WTC11 (cell line): ENCODE measurements at places on chromosomes 11 and 22. TPM values are rescaled to one million over a fixed set of nuclear protein-coding genes. Genes with fewer than 3 reads are reported as not detected.

- no peak for DNase-seq
Observed at GRCh38 chr11:579830-580601, 3.7 kb downstream of the PHRF1 start.

DNA sequence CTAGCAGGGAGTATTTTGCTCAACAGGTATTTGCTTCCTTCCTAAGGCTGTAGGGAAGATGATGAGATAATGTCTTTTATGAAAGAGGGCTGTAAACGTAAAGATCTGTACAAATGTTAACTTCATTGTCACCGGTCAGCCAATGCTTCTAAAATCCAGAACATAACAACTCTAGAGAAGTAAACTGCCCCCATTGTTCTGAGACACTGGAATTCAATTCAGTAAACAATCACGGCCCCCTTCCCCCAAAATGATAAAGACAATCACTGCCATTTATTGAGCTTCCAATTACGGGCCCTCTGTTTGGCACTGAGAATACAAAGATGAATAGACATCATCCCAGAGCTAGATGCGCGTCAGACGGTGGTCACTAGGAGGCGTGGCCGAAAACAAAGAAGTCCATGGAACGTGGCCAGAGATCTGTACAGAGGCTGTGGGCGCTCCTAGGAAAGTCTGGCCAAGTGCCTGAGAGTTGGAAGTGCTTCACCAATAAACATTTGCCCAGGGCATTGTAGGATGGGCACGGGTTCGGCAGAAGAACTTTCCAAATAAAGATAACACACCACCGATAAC lies 576 bp downstream of the TMEM258 start:
- peak; percentile 35 for DNase-seq

The RGL4 gene
- total RNA-seq, result 0.05 TPM in 1 of 3 replicates, not detected in the others

The SLC35C1 gene
- 10.4 to 14.3 TPM (median 12.1 TPM) in 3 replicates for total RNA-seq

The ARRB1 gene
- total RNA-seq, result 81.0 to 90.1 TPM (median 82.9 TPM) in 3 replicates

- no peak for DNase-seq
Observed at GRCh38 chr22:41725510-41726110, 26.3 kb downstream of the MEI1 start.

GRCh38 chr11:76781807-76782530 lies 1.2 kb upstream of the TSKU start:
- no peak for DNase-seq

DNA sequence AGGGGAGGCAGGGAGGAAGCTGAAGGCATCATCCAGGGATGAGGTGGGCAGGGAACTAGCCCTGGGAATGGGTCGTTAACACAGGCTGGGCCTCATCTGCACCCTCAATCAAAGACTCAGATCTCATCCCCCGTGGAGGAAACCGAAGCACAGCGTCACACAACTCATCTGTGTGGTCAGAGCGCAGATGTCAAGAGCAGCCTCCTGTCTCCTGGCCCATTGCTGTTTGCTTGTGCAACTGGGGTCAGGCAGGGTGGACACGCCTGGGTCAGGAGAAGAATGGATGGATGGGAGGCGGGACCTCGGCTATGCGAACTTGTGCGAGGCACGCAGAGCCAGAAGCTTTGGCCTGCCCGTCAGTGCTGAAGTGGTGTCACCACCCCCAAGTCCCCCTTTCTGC lies 218.1 kb downstream of the CEP164 start:
- no peak for DNase-seq

DNA sequence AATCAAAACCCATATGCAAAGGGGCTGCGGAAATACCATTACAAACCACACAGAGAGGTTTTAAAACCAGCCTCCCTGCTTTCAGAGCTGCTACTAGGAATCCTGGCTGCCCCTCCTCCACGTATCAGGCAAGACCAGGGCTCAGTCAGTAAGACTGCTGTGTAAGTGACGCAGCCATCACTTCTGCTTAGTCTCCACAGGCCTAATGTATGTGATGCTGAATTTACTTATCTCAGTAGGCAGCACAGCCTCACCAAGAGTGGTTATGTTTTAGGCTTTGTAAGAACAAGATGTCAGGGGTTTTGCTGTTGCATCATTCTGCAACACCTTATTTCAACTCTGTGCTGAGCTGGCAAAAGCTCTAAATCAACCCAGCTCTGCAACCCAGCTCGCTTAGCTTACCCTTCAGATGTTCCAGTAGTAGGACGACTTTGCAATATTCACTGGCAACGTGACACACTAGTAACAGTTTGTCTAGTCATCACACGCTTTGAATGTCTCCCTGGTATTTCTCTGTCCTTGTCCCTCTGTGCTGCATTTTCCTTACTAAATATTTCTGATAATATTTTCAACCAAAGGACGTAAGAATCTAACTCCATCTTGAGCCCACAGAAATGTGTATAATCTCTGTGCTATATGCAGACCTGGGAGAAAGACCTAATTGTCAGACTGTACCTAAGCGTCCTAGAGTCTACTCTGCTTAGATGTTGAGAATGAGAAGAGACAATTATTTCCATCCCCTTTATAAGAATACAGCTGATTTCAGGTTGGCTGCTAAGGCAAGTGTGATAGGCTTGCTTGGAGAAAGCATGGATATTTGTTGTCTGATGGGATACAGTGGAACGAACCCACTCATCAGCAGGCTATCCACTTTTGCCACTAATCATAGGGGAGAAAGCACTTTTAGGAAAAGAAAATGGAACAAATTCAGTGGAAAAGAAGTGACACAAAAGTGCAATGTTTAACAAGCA lies 72.2 kb downstream of the LARGE2 start:
- DNase-seq, result peak; percentile 53

The MRPL23 gene
- 59.4 to 73.0 TPM (median 61.0 TPM) in 3 replicates for total RNA-seq

DNA sequence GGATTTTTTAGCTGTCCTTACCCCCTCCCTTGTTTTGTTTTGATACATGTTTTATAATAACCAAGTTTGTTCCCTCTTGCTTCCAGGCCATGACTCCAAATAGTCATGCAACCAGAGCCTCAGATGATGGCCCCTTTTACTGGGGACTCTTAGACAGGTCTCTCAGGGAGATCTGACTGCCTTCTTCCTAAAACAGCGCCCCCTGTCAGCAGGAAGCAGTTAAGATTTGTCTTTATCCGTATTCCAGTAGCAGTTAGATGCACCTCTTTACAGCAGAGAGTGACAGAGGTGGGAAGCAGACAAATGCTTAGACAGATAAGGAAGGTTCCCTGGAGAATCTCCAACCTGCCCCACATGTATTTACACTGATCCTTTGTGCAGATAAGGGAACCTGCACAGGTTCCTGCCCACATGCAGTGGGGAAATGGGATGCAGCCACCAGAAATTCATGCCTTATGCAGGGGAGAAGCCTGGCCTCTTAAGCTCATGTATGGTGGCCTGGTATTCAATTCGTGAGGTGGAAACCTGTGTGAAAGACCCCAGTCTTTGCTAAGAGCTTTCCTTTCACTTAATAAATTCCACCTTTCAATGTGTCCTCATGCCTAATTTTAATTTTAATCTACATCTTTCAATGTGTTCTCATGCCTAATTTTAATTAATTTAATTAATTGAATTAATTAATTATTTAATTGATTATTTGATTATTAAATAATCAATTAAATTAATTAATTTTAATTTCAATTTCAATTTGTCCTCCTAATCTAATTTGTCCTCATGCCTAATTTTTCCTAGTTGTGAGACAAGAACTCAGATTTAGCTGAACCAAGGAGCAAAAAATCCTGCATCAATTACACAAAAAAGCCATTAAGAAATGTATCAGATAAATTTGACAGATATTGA lies 11.5 kb upstream of the GLYAT start:
- DNase-seq, result no peak

The TRMT112 gene
- total RNA-seq, result 285 to 321 TPM (median 314 TPM) in 3 replicates

GRCh38 chr11:77353131-77353530 lies 51.6 kb upstream of the GDPD4 start:
- no peak for DNase-seq

GRCh38 chr11:115282923-115283322 lies 221.3 kb downstream of the CADM1 start:
- DNase-seq, result no peak

- DNase-seq, result no peak
Observed at GRCh38 chr11:21412652-21413383, 743.4 kb downstream of the NELL1 start.

GRCh38 chr11:66418168-66418985 lies 2.5 kb upstream of the NPAS4 start:
- peak; percentile 92 for DNase-seq

The MYBPC3 gene
- 0.07 TPM in 2 of 3 replicates, not detected in the other for total RNA-seq

The EIF3D gene
- total RNA-seq, result 211 to 237 TPM (median 216 TPM) in 3 replicates

GRCh38 chr11:106391771-106392420 lies 314.4 kb downstream of the AASDHPPT start:
- DNase-seq, result no peak

DNA sequence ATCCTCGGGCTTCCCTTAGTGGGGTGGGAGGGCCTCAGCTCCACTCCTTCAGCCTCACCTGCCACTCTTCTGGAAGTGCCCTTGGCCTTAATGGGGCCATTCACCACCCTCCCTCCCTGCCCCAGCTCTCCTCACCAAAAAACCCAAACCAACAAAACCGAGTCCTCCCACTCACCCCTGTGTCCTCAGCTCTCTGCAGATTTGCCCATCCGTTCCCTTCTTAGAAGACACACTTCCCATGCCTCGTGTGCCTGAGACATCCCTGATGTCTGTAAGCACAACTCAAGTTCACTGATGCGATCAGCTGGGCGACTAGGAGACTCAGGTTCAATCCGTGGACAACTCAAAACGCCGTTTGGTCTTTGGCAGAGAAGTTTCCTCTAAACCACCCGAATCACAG lies 839.2 kb downstream of the TBC1D22A start:
- no peak for DNase-seq

The FXYD6 gene
- 26.2 to 31.6 TPM (median 30.1 TPM) in 3 replicates for total RNA-seq

DNA sequence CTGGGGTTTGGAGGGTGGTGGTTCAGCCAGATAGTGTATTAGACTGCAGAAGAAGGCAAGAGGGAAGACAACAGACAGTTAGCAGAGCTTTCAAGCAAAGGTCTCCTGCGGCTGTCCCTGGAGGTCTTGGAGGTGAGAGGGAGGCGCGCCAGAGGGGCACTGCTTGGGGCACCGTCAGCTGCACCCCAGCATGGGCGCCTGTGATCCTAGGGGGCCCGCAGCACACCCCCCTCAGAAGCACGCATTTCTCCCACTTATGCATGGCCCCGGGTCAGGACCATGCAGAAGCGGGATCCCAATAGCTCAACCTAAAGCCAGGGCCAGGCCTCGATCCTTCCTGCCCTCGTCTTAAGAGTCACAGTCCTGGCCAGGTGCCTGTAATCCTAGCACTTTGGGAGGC lies 26.5 kb downstream of the FGF4 start:
- DNase-seq, result no peak

GRCh38 chr11:79352349-79352703 lies 88.5 kb downstream of the TENM4 start:
- no peak for DNase-seq

DNA sequence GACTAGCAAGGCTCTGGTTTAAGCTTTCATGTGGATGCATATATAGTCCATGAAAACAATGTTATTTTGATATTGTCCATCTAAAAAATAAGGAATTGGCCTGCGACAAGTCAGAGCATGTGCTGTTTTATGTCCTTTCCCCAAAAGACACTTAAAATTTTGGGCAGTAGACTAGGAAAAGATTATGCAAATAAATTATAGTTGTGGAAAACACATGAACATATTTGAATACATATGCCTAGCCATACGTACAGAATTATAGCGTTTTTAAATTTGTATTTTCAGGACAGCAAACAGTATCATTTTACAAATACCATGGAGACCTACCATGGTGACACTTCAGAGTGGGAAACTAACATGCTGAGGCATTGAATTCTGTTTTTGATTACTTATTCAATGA lies 113.8 kb upstream of the SLC5A12 start:
- DNase-seq, result no peak

The PNPLA5 gene
- total RNA-seq, result 5.3 to 5.9 TPM (median 5.3 TPM) in 3 replicates

DNA sequence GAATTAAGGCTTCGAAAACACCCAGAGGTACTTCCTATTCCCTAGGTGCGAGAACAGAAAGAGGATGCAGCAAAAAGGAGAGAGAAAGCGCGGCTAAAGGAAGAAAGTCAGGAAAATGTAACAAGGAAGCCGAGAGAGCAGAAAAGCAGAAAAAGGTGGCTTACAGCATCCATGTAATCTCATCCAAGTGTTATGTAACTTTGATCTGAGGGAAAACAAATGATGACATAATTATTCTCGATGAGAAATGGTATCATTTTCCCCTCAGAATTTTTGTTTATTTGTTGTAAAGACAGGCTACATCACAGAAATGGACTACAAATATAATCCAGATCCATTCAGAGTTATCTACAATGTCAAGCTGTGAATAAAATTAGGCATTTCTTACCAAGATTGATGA lies 69.1 kb upstream of the APOA1 start:
- DNase-seq, result no peak

The GAB4 gene
- total RNA-seq, result 0.09 to 0.16 TPM in 2 of 3 replicates, not detected in the other

- no peak for DNase-seq
Observed at GRCh38 chr11:131186629-131187101, 183.8 kb upstream of the NTM start.

The SELENOH gene
- 251 to 266 TPM (median 259 TPM) in 3 replicates for total RNA-seq

DNA sequence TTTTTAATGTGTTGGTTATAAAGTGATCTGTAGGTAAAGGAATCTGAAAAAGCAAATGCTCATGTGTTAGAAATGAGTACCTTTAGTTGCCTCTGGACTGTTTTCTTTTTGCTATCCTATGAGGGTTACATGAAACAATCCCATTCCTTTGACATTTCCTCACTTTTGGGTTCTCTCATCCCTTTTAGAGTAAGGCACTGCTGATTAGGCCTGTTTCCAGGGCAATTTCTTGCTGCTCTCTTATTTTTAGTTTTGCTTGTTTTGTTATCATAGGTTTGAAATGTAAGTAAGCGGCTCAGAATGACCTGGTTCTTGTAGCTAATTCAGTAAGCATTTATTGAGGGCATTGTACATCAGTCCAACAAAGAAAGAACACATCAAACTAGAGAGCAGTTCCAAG lies 138.9 kb downstream of the DDX10 start:
- no peak for DNase-seq

GRCh38 chr22:24512043-24512442 lies 16.9 kb downstream of the UPB1 start:
- DNase-seq, result no peak

DNA sequence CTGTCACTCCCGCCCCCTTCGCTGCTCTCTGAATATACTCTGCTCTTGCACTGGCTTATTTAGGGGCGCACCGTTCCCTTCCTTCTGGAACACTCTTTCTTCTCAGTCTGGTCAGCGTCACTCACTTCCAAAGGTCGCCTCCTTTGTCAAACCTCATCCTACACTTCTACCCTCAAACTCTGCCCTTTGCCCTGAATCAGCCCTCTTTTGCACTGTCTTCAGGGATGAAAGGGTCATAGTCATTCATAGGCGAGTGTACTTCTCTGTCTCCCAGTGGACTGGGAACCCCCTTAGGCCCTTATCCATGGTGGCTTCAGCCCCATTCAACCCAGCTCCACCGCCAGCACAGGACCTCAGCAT lies 15.4 kb downstream of the MOGAT2 start:
- DNase-seq, result no peak

The EFCAB6 gene
- 0.25 to 0.94 TPM (median 0.41 TPM) in 3 replicates for total RNA-seq

GRCh38 chr11:63738720-63739360 lies 29.7 kb downstream of the ZFTA start:
- peak; percentile 81 for DNase-seq

The FAR1 gene
- 58.8 to 63.9 TPM (median 60.5 TPM) in 3 replicates for total RNA-seq

The HTR3B gene
- not detected in 3 replicates for total RNA-seq

GRCh38 chr22:49779853-49780697 lies 47.6 kb downstream of the BRD1 start:
- no peak for DNase-seq

GRCh38 chr11:129950101-129951091 lies 52.2 kb downstream of the PRDM10 start:
- no peak for DNase-seq
